ENCODE measurements at places on chromosomes 7 and 10. TPM values are rescaled to one million over a fixed set of nuclear protein-coding genes. Genes with fewer than 3 reads are reported as not detected.

INTS1 gene
- 21.1 TPM for total RNA-seq

GNG11 gene
- total RNA-seq: 19.0 TPM

PLXNA4 gene
- 6.8 TPM for total RNA-seq

TSPAN12 gene
- 8.4 TPM for total RNA-seq

TAS2R4 gene
- 3.1 TPM for total RNA-seq

TIMM23 gene
- total RNA-seq: 36.5 TPM

SCART1 gene
- 2.5 TPM for total RNA-seq

VWC2 gene
- 0.49 TPM for total RNA-seq

NKX2-3 gene
- total RNA-seq: not detected

VIPR2 gene
- 0.99 TPM for total RNA-seq

SLC13A1 gene
- not detected for total RNA-seq

CYP3A4 gene
- total RNA-seq: 2.6 TPM

GET4 gene
- total RNA-seq: 23.7 TPM

COL1A2 gene
- total RNA-seq: 8,355 TPM

GTPBP10 gene
- 13.3 TPM for total RNA-seq

FBXL13 gene
- 2.8 TPM for total RNA-seq

CPN1 gene
- not detected for total RNA-seq

UPK3B gene
- 1.7 TPM for total RNA-seq

OR9A2 gene
- total RNA-seq: 0.20 TPM

CC2D2B gene
- 1.6 TPM for total RNA-seq

TMEM270 gene
- not detected for total RNA-seq

DYDC2 gene
- 0.10 TPM for total RNA-seq

PTPN20 gene
- total RNA-seq: 3.2 TPM

ADAMTS14 gene
- 5.2 TPM for total RNA-seq
